ENCODE measurements at places on chromosomes 16 and 17.

- DNase-seq: no peak
These were observed 46.5 kb downstream of the ATP2C2 start for GRCh38 chr16:84414789-84415326.

GRCh38 chr17:4246674-4247073 lies 17.1 kb downstream of the ANKFY1 start:
- no peak for DNase-seq

DNA sequence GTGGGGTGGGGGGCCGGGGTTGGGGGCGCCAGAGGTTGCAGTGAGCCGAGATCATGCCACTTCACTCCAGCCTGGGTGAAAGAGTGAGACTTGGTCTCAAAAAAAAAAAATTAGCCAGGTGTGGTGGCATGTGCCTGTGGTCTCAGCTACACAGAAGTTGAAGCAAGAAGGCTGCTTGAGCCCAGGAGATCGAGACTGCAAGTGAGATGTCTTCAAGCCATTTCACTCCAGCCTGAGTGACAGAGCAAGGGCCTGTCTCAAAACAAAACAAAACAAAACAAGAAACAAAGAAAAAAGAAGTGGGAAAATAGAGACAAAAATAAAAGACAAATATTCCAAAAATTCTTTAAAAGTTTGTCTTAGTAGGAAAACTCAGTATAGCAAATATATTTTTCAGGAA lies 135.1 kb upstream of the CORO6 start:
- no peak for DNase-seq

DNA sequence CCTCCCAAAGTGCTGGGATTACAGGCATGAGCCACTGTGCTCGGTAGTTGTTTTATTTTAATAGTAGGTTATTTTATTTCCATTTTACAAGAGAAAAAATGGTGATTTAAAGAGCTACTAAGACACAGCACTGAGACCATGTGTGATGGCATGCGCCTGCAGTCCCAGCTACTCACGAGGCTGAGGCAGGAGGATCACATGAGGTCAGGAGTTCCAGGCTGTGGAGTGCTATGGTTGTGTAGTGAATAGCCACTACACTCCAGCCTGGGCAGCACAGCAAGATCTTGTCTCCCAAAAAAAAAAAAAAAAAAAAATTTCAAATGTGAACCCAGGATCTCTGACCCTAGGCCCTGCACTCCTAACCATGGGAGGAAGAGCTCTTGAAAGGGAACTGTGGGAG lies 3.7 kb downstream of the SERPINF1 start:
- DNase-seq: no peak

DNA sequence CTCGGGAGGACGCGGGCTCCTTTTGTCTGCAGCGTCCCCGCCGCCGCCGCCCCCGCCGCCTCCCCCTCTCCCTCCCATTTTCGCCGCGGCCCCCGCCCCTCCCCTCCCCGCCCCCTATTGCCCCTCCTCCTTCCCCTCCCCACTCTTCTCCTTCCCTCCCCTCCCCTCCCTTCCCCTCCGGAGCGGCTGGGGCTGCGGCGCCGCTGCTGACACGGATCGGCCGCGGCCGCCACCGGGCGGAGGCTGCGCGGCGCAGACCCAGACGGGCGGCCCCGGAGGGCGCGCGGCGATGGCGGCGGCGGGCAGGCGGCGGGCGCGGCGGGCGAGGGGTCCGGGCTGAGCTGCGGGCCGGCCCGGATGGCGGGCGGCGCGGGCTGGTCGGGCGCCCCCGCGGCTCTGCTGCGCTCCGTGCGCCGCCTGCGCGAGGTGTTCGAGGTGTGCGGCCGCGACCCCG lies at the start of gene RAB11FIP4:
Gene RAB11FIP4, plus strand, starts transcription at position 180 of the 454 bp plus-strand sequence. Its CDS starts 178 bp downstream, at position 358.
- peak; percentile 43 for DNase-seq

- DNase-seq: no peak
These were observed 19.8 kb downstream of the RAD51D start for GRCh38 chr17:35099908-35100307.

GRCh38 chr17:28478712-28479615 lies 5.5 kb downstream of the SLC13A2 start:
- no peak for DNase-seq

- DNase-seq: no peak
These were observed 110.2 kb downstream of the C16orf78 start for GRCh38 chr16:49483651-49484450.

All from anterior cingulate cortex (tissue), 58 donors.